Activated CD8-positive, alpha-beta T cell treated with anti-CD3 and anti-CD28 coated beads for 36 hours (primary cell): ENCODE measurements at places on chromosomes 3 and 15. TPM values are rescaled to one million over a fixed set of nuclear protein-coding genes. Genes with fewer than 3 reads are reported as not detected.

- no peak for DNase-seq
These were observed 11.8 kb upstream of the CCR8 start for GRCh38 chr3:39317571-39318169.

DNA sequence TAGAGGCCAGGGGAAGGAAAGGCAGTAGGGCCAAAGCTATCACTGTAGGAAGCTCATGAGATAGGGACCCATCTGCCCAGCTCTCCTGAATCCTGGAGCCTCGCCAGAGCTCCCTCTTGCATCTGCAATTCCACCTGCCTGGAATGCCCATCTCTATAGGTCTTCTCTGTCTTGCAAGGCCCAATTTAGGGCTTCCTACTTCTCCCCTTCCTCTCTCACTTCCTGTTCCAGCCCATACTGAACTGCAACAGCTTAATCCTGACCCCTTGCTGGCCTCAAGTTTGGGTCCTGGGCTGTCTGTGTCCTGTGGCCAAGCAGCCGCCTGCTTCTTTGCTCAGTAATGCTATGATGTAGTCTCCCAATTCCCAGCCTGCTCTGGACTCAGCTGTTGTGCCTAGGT lies 3.6 kb upstream of the PTPN23 start:
- no peak for DNase-seq

- no peak for DNase-seq
These were observed 156.2 kb downstream of the PLCL2 start for GRCh38 chr3:17040990-17041377.

- DNase-seq, result no peak
These were observed 26.7 kb downstream of the FAM3D start for GRCh38 chr3:58639842-58640241.

- DNase-seq, result peak; percentile 13
These were observed 51.7 kb downstream of the SPATA12 start for GRCh38 chr3:57112206-57112605.

DNA sequence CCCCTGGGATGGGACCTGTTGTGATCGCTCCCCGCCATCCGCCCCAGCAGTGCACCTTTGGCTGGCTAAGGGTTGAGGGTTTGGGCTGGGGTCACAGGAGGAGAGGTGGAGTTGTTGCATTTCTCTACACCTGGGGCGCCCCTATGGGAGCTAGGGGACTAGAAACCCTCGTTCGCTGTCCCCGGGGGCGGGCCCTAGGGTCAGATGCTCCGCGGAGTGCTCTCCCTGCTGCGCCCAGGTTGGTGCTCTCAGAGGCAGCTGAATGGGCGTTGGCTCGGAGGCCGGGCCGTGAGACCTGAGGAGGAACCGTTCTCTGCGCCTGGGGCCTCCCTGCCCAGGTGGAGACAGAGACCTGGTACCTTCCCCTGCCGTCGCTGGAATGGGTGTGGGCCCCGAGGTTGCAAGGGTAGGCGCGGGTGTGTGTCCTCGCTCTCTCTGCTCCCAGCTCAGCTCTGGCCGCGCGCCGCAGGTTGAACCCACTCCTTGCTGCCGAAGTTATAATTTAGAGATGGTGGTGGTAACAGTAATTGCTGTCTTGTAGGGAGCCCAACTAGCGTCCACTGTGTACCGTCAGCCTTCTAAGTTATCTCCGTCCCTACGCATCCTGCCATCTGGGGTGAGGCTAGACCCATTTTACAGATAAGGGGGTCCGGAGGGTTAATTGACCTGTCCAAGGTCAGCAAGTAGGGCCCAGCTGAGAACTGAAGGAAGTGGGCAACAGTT lies 965 bp downstream of the FLNB start:
- DNase-seq, result peak; percentile 65

DNA sequence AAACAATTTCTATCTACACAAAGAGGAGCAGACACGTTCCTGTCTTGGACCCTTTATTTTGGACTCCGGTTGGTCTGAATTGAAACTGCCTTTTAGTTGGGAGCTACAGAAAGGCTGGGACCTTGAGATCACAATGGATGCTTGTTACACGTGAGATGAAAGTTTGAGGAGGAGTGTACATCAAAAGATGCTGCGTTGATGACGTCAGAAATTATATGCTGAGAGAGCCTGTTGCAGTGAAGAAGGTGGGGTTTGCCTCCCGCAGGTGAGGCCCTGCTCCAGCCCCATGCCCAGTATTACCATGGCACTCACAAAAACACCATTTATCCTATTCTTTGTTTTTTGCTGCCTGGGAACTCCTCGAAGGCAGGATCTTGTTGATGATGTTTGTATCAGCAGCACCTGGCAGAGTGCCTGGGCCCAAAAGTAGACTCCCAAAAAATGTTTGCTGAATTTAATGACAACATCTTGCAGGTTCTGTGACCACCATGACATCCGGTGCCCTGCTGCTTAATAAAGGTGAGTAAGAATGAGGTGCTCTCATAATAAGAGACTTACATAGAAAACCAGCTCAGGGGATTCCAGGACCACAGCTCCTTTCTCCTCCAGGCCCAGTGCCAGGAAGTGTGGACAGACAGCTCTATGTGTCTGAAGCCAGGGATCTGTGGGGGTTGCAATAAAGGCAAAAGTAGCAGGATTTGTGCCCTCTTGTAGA lies 136.1 kb upstream of the UBE2E1 start:
- no peak for DNase-seq

DNA sequence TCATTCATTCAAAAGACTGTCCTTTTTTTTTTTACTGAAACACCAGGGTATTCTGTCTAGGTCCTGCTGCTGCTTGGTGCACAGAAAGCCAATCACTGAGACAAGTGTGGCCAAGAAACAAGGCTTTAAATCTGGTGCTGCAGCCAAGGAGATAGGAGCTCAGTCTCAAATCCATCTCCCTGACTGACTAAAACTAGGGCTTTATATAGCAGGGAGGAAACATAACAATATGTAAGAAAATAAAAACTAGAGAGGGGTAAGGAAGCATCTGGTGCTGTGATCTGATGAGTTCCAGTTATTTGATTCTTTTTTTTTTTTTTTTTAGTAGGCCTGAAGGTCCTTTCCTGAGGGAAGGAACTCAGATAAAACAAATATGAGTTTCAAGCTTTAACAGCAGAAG lies 139.8 kb downstream of the ATG7 start:
- no peak for DNase-seq

GRCh38 chr3:188153437-188154013 lies 432 bp upstream of the LPP start:
- no peak for DNase-seq

DNA sequence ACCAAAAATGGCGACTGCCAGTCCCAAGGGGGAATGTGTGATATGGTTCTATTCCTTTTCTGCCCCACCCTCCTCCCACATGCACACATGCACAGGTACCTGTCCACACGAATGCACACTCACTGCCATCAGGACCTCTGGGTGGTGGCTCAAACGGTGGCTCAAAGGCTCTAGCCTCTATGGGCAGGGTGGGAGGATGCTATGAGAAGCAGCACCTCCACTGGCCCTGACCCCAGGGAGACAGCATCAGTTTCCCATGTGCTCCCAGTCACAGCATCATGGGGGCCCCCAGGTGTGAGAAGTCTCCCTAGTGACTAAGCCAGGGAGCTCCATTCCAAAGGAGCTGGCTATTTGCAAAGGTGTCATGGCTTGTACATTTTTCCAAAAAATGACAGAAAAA lies 15.9 kb downstream of the SEMA3G start:
- no peak for DNase-seq

- no peak for DNase-seq
These were observed 114.9 kb downstream of the TNIK start for GRCh38 chr3:171345107-171345843.

DNA sequence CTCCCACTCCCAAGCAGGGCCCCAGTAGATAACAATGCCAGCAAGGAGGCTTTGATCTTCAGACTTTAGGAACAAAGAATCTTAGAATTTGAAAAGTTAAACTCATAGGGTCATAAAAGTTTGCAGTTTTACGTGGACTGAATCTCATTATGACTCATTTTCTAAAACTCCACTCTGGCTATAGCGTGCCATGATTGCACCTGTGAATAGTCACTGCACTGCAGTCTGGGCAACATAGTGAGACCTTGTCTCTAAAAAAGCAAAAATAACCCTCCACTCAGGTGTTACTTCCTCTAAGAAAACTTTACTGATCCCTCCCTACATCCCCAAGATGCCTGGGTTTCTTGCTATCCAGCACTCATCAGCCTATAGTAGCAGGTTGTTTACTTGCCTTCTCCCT lies 104.5 kb downstream of the IL20RB start:
- DNase-seq, result no peak

DNA sequence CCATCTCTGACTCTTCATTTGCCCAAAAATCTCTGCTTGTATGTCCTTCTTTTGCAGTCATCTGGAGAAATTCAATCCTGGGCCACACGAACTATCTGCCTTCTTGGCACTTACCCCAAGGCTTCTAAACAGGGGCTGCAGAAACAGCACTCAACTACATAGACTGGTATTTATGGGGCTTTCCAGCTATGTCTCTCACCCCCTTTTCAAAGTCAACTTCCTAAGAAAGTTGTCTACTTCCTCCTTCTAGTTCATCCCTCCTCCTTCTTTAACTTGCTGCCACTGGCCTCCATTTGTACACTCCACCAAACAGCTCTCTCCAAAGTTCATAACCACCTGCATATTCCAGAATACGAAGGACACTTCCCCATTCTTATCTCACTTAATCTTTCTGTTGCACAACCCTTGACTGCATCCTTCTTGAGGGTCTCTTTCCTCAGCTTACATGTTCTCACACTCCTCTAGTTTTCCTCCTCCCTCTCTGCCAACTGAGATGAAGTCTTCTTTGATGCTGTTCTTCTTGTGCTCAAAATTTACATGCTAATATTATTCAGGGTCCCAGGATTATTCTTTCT lies 55.2 kb downstream of the PLD1 start:
- no peak for DNase-seq

- no peak for DNase-seq
These were observed 29.4 kb upstream of the LDHAL6B start for GRCh38 chr15:59177317-59177660.

ZDHHC23 gene
- 3.4 TPM for total RNA-seq

NEK10 gene
- 0.29 TPM for total RNA-seq

FBXW12 gene
- total RNA-seq, result not detected

ZNF502 gene
- total RNA-seq, result 2.3 TPM

ZNF710 gene
- 15.2 TPM for total RNA-seq

DENND4A gene
- 53.1 TPM for total RNA-seq
